Stimulated activated CD4-positive, alpha-beta T cell treated with anti-CD3 and anti-CD28 coated beads, Interleukin-2, amount 100 ng/mL, for 24 hours (primary cell): ENCODE measurements at places on chromosomes 6 and 20.

- DNase-seq = peak; percentile 25
Observed at GRCh38 chr6:42100029-42100901, 42.2 kb downstream of the C6orf132 start.

DNA sequence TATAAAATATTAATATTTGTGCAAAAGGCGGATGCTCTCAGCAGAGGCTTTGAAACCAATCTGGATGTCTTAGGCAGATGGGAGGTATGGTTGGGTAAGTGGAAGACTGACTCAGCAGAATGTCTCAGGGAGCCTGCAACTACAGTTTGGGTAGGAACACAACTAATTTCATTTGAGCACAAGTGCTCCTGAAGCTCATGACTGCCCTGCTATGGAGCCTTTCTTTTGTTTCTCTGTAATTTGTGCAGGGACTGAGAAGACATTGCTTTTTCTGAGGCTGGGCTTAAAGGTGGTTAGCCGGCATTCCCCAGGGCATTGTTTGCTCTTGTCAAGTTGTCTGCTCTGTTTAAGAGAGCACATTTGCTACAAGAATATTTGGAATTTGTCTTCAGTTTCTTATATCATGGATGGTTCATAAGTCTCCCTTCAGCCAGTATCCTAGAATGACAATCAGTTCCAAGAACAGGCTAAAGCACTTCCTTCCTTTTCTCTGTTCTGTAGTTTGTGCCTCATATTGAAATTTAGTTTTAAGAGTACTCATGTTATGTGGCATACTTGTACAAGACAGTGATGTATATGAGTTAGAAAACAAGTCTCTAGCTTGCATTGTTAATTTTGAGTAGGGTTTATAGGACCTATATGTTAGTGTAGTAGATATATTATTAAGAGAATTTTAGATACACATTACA, 208.3 kb downstream of the ZFAND3 start:
- no peak for DNase-seq

- no peak for DNase-seq
Observed at GRCh38 chr6:90464507-90464906, 122.4 kb downstream of the MAP3K7 start.

GRCh38 chr6:105695461-105695860, 292.6 kb upstream of the PREP start:
- DNase-seq = no peak

DNA sequence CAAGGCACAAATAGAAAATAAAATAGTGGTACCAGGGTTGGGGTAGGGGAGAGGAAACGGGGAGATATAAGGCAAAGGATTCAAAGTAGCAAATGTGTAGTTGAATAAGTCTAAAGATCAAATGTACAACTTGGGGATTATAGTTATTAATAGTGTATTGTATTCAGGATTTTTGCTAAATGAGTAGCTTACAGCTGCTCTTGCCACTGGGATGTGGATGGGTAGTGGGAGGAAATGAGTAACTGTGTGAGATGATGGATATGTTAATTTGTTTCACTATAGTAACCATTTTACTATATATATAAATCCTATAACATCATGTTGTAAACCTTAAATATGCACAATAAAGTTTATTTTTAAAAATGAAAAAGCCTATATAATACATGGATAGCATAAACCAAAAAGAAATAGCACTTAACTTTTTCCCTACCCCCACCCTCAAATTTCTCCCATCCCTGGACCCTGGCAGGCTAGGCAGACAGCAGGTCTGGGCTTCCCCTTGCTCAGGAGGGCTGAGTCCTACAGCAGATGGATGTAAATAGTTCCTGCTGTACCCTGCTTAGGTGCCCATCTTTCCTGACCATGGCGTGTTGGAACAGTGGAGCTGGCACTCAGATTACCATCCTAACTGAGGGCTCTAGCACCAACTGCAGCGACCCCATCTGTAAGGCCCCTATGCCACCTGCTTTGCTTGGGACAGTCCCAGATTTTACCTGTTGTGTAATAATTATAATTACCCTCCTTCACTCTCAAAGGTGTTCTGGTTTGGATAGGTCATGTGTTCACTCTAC, 28.6 kb upstream of the PBOV1 start:
- DNase-seq = no peak

DNA sequence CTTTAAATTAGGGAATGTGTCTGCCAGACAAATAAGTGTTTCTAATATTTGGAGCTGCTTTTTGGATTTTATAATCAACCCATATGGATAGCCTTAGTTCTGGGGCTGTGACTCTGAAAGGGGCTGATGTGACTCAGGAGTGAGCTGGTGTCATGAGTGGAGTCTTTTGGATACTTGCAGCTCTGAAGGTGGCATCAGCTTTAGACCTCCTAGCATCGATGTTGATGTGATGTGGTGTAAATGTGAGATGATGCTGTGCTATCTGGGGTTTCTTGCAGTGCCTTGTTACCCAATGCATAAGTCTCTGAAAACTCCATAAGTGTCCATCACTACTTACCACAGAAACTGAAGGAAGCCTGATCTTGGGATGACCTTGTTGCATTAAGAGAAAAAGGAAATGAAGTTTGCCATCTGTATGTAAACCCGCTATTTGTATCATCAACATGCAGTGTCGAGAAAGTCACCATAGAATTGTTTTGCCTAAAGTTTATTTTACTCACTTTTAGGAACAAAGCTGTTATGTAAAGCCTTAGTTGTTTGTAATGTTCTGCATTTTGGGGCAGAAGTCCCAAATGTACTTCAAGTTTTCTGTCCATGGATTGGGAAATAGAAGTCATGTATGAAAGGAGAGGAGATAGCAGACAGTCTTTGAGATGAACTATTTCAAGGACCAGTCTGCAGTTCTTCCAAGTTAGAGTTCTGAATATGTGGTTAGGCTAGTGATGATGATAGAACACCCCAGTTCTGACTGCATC, 8.0 kb downstream of the FOXO3 start:
- DNase-seq = no peak

DNA sequence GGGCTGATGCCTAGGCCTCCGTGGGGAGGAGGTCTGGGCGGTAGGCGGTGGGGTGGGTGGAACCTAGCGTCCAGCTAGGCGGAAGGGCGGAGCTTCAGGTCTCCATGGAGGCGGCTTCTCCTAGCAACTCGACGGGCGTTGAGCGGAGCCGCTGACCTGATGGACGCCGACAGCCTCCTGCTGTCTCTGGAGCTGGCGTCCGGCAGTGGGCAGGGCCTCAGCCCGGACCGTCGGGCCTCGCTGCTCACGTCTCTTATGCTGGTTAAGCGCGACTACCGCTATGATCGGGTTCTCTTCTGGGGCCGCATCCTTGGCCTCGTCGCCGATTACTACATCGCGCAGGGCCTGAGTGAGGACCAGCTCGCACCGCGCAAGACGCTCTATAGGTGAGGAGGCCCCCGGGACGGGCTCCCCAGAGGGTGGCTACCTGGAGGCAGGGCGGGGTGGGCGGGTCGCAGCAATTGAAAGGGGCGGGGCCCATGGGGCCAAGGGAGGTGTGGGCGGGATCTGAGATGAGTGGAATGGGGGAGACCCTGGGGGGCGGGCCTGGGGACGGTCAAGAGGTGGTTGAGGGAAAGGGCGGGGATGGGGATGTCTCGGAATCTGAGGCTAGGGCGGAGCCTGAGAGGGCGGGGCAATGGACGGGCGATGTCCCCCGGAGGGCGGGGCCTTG, at the start of gene RSPH9:
Gene RSPH9, plus strand, starts transcription at position 97 of the 673 bp plus-strand sequence. Its CDS starts 63 bp downstream, at position 160.
- peak; percentile 65 for DNase-seq

- DNase-seq = no peak
Observed at GRCh38 chr6:84103029-84103428, 69.5 kb downstream of the MRAP2 start.

GRCh38 chr20:23454816-23455215, 2.1 kb upstream of the CST11 start:
- no peak for DNase-seq

GRCh38 chr6:99119109-99120031, 171.6 kb upstream of the FBXL4 start:
- peak; percentile 22 for DNase-seq

GRCh38 chr6:18598551-18599264, 211.6 kb downstream of the RNF144B start:
- DNase-seq = no peak

DNA sequence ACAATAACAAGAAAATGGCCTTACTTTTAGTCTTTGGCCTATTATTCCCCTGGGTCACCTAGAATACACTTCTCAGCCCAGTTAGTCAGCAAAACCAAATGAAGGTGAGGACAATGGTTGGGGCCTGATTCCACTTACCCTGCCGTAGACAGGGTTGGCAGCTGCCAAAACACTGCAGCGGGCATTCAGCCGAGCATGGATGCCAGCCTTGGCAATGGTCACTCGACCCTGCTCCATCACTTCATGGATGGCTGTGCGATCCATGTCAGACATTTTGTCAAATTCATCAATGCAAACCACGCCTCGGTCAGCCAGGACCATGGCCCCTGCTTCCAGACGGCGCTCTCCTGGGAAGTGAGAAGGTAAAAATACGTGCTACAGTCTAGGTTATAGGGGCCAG, 8.4 kb downstream of the MCM3 start:
- DNase-seq = no peak

DNA sequence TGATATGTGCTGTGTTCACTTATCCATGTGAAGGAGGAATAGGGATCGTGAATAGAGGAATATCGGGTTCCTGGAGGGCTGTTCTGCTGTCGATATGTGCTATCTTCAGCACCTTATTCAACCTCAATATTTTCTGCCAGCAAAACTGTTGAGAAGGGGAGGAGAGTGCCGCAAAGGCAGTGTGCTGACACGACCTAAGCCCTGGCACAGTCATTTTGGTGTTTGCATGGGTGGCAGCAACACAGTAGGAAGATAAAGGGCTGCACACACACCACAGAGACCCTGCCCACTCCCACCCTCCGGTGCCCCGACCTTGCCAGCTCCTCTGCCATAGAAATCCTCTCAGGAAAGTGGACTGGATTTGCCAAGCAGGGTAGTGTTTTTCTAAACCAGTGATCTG, 47.0 kb downstream of the ZDHHC14 start:
- DNase-seq = peak; percentile 11

- DNase-seq = no peak
Observed at GRCh38 chr6:123638865-123639264, 2.1 kb upstream of the TRDN start.

GRCh38 chr6:89410788-89411144, 1.3 kb downstream of the RRAGD start:
- no peak for DNase-seq

- DNase-seq = peak; percentile 60
Observed at GRCh38 chr6:135182071-135183001, 1.2 kb downstream of the MYB start.

DNA sequence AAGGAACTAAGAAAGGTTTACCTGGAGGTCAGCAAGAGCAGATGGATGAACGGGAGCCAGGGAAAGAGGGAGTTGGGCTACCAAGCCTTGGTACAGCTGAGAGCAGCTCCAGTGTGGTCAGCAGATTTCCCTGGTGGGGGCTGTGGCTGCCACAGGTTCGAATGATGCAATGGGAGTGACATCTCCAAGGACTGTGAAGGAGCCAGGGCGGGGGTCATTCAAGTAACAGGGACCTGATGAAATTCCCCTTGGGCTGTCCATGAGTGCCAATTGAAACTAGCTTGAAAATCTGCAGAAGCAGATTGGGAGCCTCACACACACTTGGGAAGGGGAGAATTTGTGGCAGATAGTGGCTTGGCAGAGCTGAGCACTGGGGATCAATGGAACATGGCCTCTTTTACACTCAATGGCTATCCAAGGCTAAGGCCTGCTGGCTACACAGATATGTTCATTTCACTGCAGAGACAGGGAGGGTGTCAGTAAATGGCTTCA, 247.0 kb upstream of the ECI2 start:
- DNase-seq = no peak

DNA sequence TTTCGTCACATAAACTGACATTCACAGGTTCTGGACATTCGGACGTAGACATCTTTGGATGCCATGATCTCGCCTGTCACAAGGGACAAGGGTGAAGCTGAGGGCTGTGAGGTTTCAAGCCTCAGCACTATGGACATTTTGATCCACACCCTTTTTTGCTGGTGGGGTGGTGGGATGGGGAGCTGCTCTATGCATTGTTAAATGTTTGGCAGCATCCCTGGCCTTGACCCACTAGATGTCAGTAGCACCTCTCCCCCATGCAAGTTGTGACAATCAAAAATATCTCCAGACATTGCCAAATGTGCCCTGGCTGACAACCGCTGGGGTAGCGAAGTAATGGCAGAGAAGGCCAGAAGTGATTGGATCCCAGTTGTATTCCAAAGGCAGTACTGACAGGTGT, 229.4 kb downstream of the TSHZ2 start:
- DNase-seq = no peak

GRCh38 chr6:37029249-37029971, 24.0 kb downstream of the FGD2 start:
- peak; percentile 54 for DNase-seq

DNA sequence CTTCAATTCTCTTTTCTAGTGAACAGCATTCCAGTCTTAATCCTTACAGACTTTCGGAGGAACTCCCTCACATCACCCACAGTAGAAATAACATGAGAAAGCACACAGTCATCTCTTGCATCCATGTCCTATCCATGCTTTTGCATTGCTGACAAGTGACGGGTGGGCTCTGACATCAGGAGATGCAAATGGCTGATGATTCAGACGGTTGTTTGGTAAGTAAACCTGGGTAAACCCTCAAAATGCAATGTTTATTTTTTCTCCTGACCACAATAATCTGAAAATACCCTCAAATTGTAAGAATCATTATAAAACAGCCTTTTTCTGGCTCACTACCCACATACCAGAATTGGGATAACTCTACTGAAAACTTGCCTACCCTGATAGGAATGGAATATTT, 792.0 kb downstream of the MAFB start:
- DNase-seq = no peak

GRCh38 chr20:19594896-19595295, 163.2 kb upstream of the RIN2 start:
- no peak for DNase-seq

- DNase-seq = no peak
Observed at GRCh38 chr6:1612299-1612973, 2.7 kb downstream of the FOXC1 start.

GRCh38 chr20:38730989-38731737, 6.9 kb downstream of the SLC32A1 start:
- DNase-seq = peak; percentile 87

GRCh38 chr6:54598787-54599313, 247.7 kb upstream of the FAM83B start:
- DNase-seq = no peak

DNA sequence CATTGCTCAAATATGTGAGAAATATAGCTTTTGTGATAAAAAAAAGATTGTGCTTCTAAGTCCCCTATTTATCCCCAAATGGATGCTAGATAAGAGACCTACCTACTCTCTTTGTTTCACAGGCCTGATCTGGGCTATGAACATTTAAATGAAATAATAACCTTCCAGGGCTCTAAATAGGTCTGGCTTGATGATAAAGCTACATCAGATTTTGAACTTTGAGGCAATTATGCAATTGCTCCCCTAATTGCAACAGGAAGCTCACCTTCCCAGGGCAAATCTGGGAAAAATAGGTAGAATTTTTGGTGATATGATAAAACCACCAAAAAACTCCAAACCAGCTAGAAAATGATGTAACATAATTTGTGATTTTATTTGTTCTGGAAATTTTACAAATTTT, 624.5 kb downstream of the PKHD1 start:
- no peak for DNase-seq
